ENCODE measurements at places on chromosomes 6 and 20.
A peak's percentile ranks its signal among the peaks of the same experiment; 100 is the strongest.

- no peak for DNase-seq
These were observed 18.0 kb upstream of the NRSN1 start for GRCh38 chr6:24108056-24108455.

- DNase-seq = peak; percentile 29
These were observed at the start of gene MC3R for GRCh38 chr20:56247954-56248782. Gene MC3R, plus strand, starts transcription at chr20:56248732. Its CDS starts 112 bp downstream, at chr20:56248844.

DNA sequence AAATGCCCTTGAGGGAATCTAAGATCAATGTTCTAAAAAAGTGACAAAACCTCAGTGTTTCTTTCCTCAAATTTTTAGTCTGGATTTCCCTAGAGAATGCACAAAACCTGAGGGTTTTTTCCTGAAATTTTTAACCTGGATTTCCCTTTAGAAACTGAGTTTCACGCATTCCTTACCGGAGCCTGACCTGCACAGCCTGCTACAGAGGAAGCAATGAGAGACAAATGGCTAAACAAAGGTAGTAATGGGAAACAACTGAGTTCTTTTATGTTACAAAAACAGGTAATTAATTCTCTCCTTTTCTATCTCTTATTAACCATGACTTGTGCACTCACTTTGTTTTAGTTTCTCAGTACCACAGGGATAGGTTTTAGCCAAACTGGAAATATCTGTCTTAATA lies 281.7 kb upstream of the NT5E start:
- no peak for DNase-seq

- DNase-seq = no peak
These were observed 104.1 kb upstream of the SLC35B3 start for GRCh38 chr6:8539453-8539852.

GRCh38 chr20:22288957-22289356 lies 295.4 kb downstream of the FOXA2 start:
- no peak for DNase-seq

DNA sequence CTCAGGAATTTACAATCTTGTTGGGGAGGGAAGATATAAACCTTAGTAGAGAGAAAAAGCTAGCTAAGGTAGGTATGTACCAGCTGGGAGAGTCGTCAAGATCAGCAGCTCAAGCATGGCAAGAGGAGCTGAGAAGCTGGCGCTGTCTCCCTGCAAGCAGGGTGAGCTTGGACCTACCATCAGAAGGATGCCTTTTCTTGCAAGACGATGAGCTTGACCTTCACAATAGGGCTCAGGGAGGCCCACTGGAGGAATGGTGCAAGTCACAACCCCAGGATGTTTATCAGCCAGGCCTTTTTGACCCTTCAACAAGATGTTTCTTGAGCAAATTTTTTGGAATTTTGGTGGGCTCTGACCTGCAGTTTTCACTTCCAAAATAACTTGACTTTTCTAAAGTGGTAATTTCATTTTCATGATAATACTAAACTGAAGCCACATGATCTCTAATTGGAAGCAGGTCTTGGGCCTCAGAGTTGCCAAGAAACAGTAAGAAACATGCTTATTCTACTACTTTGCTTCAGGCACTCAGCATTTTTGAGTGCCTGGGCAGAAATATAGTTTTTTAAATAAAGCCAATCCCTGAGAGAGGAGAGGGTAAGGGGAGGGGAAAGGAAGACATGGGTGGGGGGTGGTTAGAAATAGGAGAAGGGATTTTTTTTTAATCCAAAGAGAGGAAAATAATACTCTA lies 258.1 kb downstream of the CLIC5 start:
- no peak for DNase-seq

GRCh38 chr6:35023091-35024000 lies 117.8 kb downstream of the TCP11 start:
- DNase-seq = no peak

DNA sequence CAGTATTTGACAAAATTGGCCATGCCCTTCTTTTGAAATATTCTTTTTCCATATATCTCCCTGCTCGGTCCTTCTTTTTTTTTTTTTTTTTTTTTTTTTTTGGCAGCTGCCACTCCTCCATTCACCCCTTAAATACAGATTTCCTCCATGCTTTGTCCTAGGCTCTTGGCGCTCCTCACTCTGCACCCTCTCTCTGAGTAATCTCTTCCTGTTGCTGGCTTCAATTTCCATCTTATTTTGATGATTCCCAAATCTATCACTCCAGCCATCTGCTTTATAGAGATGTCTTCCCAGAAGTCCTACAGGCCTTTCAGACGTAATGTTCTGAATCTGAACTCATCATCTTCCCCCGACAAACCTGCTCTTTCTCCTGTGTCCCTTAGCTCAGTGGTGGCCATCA lies 12.8 kb upstream of the KLHL32 start:
- DNase-seq = no peak

GRCh38 chr6:139028215-139028657 lies 309 bp upstream of the ABRACL start:
- peak; percentile 56 for DNase-seq

DNA sequence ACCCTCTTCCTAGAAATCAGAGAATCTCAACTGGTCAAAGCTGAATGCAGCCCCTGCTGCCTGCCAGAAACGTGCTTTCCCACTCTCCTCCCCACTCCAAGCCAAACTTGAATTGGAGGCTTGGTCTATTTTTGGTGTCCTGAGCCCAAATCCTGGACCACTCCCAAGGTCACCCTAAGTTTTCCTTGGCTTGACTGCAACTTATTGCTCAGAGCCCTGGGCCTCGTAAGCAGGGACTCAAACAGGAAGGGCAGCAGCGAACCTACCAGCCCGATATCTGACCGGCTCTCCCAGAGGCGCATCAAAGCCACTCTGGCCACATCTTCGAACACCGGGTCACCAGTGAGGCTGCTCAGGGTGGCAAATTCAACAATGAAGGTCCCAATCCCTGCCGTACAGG lies 12.7 kb downstream of the EDEM2 start:
- no peak for DNase-seq

- DNase-seq = no peak
These were observed 28.5 kb upstream of the PAK5 start for GRCh38 chr20:9867196-9867980.

DNA sequence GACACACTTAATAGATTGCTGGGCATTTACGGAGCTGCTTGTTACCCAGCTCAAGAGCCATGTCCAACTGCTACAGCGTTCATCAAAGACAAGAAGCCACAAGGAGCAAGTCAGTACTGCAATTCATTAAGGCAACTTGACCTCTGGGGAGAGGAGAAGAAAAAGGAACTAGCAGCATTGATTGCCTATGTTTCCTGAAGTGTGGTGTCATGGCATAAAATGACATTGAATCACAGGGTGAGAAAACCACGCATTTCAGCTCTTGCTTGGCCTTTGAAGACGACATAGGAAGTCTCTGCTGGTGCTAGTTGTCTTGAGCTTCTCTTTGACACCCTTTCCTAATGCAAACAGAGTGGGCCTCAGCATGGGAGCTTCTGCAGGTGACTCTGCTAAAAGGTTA lies 139.1 kb downstream of the CDH26 start:
- DNase-seq = no peak

GRCh38 chr6:23027281-23027680 lies 457.9 kb downstream of the HDGFL1 start:
- no peak for DNase-seq

GRCh38 chr6:98036344-98036923 lies 753.4 kb upstream of the MMS22L start:
- DNase-seq = no peak

DNA sequence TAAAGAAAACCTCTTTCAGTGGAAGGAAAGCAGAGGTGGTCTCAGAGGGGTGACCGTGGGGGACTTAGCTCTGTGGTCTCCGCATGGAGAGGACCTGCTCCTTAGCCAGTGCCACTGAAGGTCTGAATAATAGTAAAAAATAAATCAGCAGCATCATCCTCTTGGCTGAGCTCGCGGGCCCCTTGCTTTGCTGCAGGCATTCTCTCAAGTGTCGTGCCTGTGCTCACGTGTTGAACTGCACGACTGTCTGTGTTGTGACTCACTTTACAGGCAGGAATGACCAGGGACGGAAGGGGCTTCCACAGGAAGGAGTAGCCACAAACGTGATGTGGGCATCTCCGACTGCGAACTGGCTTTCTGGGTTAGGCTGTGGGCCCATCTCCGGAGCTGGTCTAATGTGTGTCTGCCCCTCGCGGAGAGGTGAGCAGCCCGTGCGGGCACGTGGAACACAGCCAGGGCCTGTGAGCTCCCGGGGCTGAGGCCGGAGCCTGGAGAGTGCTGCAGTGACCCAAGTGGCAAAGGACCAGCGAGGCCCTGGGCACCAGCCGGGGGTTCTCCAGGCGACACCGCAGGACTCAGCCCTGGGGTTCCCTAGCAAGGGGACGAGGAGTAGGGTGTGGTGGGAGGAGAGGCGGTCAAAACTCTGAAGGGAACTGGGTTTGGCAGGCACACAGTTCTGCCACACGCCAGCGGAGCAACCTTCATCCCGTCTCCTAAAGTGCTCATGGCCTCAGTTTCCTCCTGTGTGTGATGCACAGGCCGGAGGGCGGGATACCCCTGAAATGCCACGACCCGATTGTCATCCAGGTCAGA lies 89.2 kb downstream of the RAMACL start:
- no peak for DNase-seq

- DNase-seq = peak; percentile 75
These were observed 130.2 kb downstream of the BTBD3 start for GRCh38 chr20:12047838-12048432.

DNA sequence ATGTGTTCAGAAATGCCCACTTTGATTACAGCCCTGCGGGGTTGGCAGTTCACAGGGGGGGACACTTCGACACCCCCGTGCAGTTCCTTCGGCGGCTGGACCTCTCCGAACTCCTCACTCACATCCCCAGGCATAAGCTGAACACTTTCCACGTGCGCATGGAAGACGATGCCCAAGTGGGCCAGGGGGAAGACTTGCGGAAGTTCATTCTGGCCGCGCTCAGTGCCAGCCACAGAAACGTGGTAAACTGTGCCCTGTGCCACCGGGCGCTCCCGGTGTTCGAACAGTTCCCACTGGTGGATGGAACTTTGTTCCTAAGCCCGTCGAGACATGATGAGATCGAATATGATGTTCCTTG lies 32.1 kb downstream of the HECA start:
- DNase-seq = no peak

GRCh38 chr6:18302561-18303439 lies 38.5 kb upstream of the DEK start:
- DNase-seq = peak; percentile 19

GRCh38 chr6:83636800-83637199 lies 72.1 kb downstream of the SNAP91 start:
- DNase-seq = no peak

DNA sequence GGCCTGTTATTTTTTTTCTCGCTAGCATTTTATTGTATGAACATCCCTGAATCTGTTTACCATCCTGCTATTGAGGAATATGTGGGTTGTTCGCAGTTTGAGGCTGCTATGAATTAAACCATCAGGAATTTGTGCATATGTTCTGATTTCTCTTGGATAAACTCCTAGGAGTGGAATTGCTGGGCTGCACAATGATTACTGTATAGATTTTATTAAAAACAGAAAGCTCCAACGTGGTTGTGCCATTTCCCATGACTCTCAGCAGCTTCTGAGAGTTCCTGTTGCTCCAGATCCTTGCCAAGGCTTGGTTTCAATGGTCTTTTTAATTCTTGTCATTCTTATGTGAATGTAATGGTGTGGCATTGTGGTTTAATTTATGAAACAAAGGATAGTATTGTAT lies 75.1 kb downstream of the EDN3 start:
- no peak for DNase-seq

DNA sequence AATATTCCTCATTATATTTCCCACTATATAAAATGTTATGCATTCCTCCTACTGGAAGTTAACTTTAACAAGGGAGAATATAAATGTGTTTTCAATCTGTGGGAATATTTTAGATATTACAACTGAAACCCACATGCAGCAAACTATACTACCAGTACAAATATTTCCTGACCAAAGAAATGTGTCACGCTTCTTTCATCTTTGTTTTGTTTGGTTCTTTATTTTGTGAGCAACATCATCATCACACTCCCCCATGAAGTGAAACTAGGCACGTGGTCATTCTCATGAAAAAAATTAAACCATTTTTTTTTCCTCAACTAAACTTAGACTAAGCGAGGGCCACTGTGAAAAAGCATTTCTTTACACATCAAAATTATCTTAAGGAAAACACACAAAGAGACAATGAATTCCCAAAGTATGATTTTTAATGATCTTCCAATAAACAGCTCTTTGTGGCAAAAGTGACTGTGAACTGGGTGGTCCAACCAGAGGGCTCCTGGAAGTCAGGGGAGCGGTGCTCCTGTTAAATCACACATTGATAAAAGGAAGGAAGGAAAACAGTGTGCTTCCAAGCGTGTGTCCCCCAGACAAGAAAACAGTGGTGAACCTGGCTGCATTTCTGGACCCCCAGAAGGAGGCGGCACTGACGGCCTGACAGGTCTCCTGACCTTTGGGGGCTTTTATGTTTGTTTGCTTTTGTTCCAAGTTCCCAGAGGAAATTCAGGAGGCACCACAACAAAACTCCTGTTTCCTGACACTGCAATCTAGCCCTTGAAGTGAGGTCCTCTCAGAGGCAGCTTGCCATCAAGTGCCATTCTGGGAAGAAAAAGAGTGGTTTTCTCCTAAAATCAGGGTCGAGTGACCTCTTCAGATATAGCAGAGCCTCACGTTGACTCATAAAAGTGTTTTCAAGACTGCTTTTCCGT lies 166.8 kb upstream of the FOXQ1 start:
- peak; percentile 64 for DNase-seq

DNA sequence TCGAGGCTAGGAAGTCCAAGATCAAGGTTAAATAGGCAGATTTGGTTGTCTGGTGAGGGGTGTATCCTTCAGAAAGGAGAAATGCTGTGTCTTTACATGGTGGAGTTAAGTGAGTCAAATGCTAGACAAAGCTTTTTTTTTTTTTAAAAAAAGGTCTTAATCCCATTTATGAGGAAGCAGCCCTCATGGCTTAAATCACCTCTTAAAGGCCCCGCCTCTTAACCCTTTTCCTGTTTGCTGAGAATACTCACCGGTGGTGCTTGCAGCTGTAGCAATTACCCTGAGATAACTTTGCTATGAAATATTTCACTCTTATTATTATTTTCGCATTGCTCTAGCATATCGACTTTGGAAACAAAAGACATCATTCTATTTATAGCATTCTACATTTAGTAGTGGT lies 30.8 kb downstream of the FBXO30 start:
- no peak for DNase-seq

GRCh38 chr6:142406131-142406530 lies 104.3 kb downstream of the ADGRG6 start:
- no peak for DNase-seq

DNA sequence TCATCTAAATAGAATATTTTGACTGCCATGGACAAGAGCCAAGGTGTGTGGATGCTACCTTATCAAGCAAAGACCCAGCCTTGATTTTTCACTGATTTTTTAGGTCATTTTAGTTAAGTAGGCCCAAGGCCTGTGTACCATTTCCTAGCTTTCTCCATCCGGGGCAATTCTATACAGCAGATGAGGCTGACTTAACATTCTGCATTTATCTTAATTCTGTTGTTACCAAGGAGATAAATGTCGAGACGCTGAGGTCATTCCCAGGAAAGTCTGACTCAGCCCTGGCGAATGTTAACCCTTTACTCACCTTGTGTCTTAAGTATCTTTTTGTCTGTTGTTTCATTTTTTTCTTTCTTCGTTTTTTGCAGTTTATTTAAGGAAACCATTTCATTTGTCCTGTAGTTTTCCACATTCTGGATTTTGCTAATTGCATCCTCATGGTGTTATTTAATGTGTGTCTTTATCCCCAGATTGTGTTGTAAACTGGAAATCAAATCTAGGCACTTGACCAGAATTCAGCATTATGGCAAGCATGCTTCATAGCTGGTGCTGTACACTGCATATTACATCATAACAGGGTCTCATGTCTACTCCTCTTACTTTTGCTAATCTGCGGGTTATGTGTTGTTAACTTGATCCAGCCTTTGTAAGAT lies 277.0 kb downstream of the CDKAL1 start:
- peak; percentile 93 for DNase-seq

Data from HCEC 1CT (cell line).